ENCODE measurements at places on chromosomes 3 and 15.

DNA sequence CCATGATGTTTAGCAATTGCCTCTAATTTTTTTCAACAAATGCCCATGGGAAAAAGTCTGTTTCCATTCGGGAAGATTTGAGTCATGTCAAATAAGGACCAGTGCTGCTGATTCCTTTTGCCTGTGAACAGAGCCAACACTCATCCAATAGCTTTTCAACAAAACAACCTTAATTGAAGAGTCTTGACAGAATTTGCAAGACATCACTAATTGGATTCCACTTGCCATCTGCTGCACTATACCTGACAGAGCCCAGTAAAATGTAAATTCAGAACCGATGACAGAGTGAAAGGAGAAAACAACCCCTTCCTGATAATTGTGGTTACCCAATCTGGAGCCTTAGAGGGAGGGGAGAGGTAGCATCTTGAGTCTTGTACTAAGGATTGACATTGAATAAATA, 426.7 kb downstream of the AGBL1 start:
- DNase-seq, result no peak

GRCh38 chr15:26113296-26113695, 250.2 kb upstream of the ATP10A start:
- DNase-seq, result no peak

DNA sequence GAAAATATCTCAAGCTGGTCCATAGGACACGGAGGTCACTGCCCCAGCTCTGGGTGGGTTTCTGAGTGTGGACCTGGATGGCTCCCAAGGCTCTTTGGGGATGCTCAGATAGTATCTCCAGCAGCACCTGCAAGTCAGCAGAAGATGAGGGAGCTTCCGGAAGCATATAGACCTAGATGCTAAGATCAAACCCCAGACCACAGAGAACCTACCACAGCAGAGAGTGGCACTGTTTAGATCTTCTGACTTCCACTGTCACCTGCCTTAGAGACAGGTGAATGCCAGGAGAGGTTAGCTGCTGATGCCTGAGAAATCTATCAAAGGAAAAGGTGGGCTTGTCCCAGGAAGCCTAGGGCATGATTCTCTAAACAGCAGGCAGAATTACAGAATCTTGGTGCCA, 105.7 kb upstream of the TRPM1 start:
- no peak for DNase-seq

GRCh38 chr15:69590932-69591524, 138.4 kb downstream of the RPLP1 start:
- no peak for DNase-seq

- DNase-seq, result no peak
Measured at GRCh38 chr3:142013993-142014392, 135.4 kb downstream of the TFDP2 start.

- DNase-seq, result no peak
Measured at GRCh38 chr3:38649500-38650247, at the start of gene SCN5A. SCN5A (minus strand) TSS chr3:38649687; CDS start chr3:38633307, 16,380 bp downstream.

DNA sequence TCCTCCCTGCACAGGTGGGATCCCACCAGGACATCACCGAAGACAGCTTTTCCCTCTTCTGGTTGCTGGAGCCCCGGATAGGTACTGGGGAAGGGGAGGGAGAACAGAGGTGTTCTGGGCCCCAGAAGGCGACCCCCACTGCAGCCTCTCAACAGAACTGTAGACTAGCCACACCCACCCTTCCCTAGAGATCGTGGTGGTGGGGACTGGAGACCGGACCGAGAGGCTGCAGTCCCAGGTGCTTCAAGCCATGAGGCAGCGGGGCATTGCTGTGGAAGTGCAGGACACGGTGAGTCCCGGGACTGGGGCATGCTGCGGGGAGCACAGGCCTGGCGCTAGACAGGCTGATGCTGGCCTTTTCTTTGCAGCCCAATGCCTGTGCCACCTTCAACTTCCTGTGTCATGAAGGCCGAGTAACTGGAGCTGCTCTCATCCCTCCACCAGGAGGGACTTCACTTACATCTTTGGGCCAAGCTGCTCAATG, 809 bp downstream of the NDUFAF3 start:
- DNase-seq, result no peak

- DNase-seq, result no peak
Measured at GRCh38 chr15:31458596-31459399, 132.2 kb downstream of the KLF13 start.

DNA sequence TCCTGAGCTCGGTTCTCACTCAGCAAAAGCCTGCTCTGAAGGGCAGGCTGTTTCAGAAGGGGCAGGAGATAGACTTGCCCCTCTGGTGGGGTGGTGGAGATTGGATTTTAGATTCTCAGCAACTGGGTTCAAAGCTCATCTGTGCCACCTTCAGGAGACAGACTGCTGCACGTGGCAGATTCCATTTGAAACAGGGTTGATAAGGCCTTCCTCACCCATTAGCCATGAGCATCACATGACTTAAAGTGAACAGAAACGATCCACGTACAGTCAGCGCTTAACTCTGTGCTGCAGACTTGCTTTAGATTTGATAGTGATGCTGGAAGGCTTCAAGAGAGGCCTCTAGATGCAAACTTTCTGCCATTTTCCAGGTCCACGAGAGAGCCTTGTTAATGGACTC, 35.0 kb upstream of the MGLL start:
- no peak for DNase-seq

DNA sequence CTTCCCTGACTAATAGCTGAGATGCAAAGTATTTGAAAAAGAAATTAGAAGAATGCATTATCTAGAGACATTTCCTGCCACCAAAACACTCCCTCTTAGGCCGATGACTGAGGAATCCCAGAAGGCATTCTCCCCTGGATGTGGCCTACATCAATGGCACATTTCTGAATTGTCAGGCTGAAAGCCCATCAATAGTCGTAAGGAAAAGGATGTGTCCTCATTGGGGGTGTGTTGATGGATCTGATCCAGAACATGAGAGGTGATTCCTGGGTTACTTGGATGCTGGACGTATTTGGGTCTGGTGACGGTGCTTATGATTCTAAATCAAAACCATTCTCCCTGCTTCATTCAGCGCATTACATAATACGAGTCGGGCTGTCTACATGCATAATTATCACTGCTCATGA, 216.9 kb upstream of the CDIN1 start:
- DNase-seq, result no peak

GRCh38 chr3:46604127-46604526, 8.2 kb upstream of the FAM240A start:
- DNase-seq, result no peak

DNA sequence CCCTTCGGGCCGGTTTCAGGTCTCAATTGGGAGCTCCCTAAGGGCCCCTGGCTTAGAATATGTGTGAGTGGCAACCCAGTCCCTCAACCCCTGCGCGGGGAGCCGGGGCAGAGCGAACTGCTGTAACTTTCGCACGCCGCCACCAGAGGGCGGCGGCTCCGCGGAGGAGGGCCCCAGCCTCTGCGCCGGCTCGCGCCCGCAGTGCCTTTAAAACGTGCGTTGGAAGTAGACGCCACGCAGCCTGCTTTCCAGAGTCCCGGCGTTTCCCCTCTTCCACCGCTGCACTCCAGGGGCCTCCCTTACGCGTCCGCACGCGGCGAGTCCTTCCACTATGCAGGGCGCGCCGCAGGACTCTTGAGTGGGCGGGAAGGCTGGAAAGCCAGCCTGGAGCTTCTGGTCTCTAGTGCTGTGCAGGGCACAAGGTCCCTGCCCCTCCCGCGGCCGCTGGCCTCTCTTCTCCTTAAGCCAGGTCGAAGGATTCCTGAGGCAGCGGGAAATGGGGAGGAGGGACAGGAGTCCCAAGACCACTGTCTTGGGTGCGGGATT, 23.7 kb upstream of the RNU6-1 start:
- no peak for DNase-seq

- DNase-seq, result no peak
Measured at GRCh38 chr15:78808550-78808949, 2.7 kb downstream of the ADAMTS7 start.

DNA sequence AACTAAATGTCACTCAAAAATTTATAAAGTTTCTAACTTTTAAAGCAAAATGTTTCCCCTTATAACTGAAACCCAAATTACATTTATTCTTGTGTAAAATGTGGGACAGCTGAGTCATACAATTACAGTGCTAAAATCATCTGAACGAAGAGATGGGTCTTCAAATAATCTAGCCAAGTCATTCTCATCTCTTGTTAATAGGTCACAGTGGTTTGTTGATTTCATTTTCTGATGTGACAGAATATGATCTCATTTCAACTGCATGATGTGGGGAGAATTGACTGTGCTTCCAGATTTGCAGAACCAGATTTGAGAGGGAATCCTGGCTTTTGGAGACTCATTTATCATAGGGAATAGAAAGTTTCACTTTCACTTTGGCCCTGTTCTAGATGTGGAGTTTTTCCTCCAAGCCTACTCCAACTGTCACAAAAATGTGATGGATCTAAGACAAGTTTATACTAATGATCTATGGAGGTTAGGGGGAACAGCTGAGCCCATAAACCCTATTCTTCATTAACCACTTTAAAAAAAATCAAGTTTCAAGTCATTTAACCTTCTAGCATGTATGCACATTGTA, 685.0 kb downstream of the PDCD6IP start:
- DNase-seq, result no peak

GRCh38 chr3:31968927-31969418, 12.1 kb downstream of the OSBPL10 start:
- no peak for DNase-seq

- DNase-seq, result no peak
Measured at GRCh38 chr15:48010316-48010715, 110.5 kb upstream of the SLC24A5 start.

DNA sequence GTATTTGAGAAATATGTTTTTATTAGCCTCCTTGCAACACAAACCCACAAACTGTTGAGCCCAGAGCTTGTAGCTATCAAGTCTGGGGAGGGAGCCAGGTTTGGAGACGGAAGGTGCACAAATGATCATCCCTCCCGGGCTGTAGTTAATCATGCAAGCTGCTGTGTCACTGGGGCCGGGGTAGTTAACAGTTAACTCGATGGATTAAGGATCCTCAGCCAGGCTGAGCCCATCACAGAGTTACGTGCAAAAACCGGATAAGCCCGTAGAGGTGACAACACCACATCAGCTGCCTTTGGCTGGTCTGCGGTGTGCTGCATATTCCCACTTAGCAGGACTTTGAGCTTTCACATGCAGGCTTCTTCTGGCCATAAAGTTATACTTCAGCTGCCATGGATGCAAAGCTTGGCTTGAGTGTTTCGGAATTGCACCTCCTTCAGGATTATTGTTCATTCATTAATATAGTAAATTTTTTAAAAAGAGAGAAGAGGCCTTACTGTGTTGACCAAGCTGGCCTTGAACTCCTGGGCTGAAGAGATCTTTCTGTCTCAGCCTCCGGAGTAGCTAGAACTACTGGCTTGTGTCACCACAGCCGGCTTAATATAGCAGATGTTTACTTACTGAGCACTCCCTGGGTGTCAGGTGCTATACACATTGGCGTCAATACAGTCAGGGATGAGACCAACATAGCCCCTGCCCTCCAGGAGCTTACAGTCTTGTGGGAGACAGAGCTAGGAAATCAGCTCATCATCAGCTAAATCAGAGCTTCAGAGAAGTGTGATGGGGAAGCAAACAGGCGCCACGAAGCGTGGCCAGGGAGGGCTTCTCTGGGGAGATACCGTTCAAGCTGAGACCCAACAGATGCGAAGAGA, 226.8 kb upstream of the BHLHE40 start:
- no peak for DNase-seq

GRCh38 chr3:195297446-195297845, 26.5 kb upstream of the XXYLT1 start:
- no peak for DNase-seq

- DNase-seq, result no peak
Measured at GRCh38 chr15:61712129-61712759, 348.0 kb downstream of the VPS13C start.

GRCh38 chr3:31405515-31405914, 127.2 kb upstream of the STT3B start:
- DNase-seq, result no peak

- DNase-seq, result no peak
Measured at GRCh38 chr3:171415070-171415469, 45.1 kb downstream of the TNIK start.

- no peak for DNase-seq
Measured at GRCh38 chr15:29534378-29534777, 264.8 kb upstream of the NSMCE3 start.

DNA sequence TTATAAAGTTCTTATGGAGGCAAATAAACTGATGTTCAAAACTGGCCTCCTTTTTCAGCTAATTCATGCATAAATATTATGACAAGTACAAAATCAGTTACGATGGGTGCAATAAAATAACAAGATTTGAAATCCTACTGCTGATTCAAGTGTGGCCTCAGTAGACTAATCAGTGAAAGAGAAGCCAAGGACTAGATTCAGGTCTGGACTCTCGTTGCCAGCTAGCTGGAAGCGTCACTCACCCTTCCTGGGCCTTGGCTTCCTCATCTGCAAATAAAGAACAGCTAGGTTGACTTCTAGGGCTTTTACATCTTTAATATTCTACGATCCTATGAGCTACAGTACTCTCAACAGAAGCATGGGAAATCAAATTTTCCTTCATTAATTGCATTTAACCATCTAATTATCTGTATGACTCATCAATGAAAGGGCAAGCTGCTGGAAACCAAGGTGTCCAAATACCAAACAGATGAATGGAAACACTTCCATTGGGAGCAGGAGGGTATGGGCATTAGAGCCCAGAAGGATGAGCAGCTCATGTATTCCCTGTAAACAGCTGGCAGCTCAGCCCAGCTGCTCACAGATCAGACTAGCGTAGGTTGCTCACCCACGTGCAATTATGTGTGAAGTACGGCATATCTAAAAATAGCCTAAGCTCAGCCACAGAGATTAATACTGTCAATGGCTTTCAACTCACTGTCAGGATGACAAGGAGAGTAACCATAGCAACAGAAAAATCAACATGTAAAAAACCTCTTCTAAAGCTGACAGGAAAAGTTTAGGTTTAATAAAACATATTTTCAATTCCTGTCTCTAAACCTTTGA, 294.8 kb downstream of the PLCL2 start:
- no peak for DNase-seq

GRCh38 chr3:77348244-77348855, 308.5 kb downstream of the ROBO2 start:
- DNase-seq, result no peak

DNA sequence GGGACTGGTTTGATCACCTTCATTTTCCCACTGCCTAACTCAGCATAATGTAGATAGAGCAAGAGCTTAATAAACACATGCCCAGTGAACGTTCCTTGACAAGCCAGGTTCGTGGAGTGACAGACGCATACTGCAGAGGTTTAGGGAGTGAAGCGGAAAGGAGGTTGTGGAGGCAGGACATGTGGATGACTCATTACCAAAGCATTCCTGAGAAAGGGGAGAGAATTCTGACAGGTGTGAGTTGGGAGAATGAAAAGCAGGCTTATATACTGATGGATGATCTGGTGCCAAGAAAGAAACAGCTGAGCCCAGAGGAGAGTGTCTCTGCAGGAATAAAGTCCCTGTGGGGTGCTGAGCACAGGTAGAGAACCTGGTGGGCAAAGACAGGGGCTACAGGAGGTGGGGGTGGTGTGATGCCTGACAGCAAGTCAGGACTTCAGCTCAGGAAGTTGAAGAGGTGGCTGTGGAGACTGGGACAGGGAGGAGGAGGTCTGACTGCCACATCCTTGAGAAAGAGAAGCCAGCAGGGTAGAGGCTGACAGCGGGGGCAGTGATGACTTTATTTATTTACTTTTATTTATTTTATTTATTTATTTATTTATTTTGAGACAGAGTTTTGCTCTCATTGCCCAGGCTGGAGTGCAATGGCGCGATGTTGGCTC, 2.4 kb upstream of the RPL29 start:
- no peak for DNase-seq
